Fibroblast of lung (primary cell): ENCODE measurements at places on chromosomes 7 and 10. TPM values are rescaled to one million over a fixed set of nuclear protein-coding genes. Genes with fewer than 3 reads are reported as not detected.

Gene GALNT17
- total RNA-seq, result under 0.01 and 0.26 TPM in 2 replicates

Gene CDHR1
- total RNA-seq, result not detected in 2 replicates

Gene TLX1
- not detected in 2 replicates for total RNA-seq

Gene TMEM184A
- total RNA-seq, result under 0.01 TPM in 2 replicates

Gene NYAP1
- total RNA-seq, result 0.26 and 0.33 TPM in 2 replicates

Gene EPC1
- total RNA-seq, result 19.3 and 28.1 TPM in 2 replicates

Gene NPVF
- not detected in 2 replicates for total RNA-seq

Gene TAS2R3
- total RNA-seq, result 1.3 and 2.8 TPM in 2 replicates

Gene DENND2A
- total RNA-seq, result 39.0 and 40.8 TPM in 2 replicates

Gene KLF14
- total RNA-seq, result under 0.01 TPM in 2 replicates
